ENCODE measurements at places on chromosomes 6 and 20. TPM values are rescaled to one million over a fixed set of nuclear protein-coding genes. Genes with fewer than 3 reads are reported as not detected.

The MEI4 gene
- under 0.01 TPM for total RNA-seq

The ARMC2 gene
- total RNA-seq, result 0.65 TPM

The FAM120B gene
- total RNA-seq, result 21.1 TPM

The LY6G6C gene
- not detected for total RNA-seq

The C6orf141 gene
- total RNA-seq, result 55.0 TPM

The ARMH2 gene
- not detected for total RNA-seq

The TRIM26 gene
- 19.8 TPM for total RNA-seq

The PDE10A gene
- total RNA-seq, result 7.2 TPM

The ELMO2 gene
- 44.7 TPM for total RNA-seq

The COL9A1 gene
- total RNA-seq, result not detected

The FBXO30 gene
- 18.9 TPM for total RNA-seq

The EFCAB8 gene
- total RNA-seq, result under 0.01 TPM

The ABCC10 gene
- 12.8 TPM for total RNA-seq

The C6orf47 gene
- 21.6 TPM for total RNA-seq

The DYNLT2 gene
- 0.88 TPM for total RNA-seq

The PDYN gene
- not detected for total RNA-seq

The TMEM217 gene
- 6.8 TPM for total RNA-seq

The EPHA7 gene
- 0.13 TPM for total RNA-seq

The CST11 gene
- total RNA-seq, result not detected

The SNAP25 gene
- total RNA-seq, result 0.25 TPM

The SMIM29 gene
- total RNA-seq, result 13.7 TPM

The CALHM6 gene
- 1.3 TPM for total RNA-seq

Measured in bladder microvascular endothelial cell (primary cell).